ENCODE measurements at places on chromosomes 4 and X. TPM values are rescaled to one million over a fixed set of nuclear protein-coding genes. Genes with fewer than 3 reads are reported as not detected.

DNA sequence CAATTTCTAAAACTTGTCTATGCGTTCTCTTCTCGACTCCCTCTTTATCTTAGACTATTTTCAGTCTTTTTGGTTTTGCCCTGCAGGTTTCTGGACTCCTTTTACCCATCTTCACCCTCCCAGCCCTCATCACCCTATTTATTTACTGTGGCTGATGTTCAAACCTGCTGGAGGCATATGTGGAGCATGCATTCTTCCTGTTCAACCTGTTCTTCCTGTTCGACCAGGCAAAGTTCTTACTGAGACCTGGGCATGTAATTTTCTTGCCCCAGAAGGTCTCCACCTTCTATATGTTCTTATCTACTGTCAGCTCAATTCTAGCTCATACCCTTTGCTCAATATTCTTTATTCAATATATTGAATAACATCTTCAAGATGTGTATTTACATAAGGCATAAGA is 69.4 kb upstream of the AGA start:
- DNase-seq: no peak
- no peaks in the 10 kb centered on the region for H3K36me3 ChIP-seq
- H3K27ac ChIP-seq: no peak overlapping the region
- no peaks in the 10 kb centered on the region for H3K4me1 ChIP-seq

GRCh38 chr4:79823148-79823763 is 249.8 kb downstream of the ANTXR2 start:
- H3K36me3 ChIP-seq: no peaks in the 10 kb centered on the region
- H3K27me3 ChIP-seq: no peaks in the 10 kb centered on the region
- no peak overlapping the region for H3K4me3 ChIP-seq
- H3K27ac ChIP-seq: no peak overlapping the region

DNA sequence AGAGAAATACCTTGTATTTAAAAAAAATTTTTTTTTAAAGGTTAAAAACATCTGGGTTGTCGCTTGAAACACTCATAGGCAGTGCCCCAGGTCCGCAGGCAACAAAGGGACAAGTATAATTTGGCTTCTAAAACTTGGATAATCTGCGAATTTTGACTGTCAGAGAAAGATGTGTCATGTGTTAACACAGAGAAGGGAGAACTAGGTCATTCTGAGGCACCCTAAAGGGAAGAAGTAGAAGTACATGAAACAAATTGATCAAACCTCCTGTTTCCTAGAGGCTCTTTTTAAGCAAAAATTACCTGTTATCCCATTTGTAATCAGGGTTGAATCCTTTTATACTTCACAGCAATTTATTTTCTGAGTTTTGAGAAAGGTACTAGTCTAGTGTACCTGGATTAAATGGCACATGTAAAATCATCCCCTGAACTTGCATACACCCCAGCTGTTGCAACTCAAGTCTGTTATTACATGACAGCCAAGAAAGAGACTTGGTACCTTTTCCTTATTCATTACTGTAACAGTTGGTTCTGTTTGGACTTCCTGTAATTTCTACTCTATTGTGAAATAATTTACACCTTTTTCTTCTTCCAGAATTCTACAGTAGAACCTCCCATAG is 1.7 kb downstream of the SRD5A3 start:
- no peak for DNase-seq
- no peak overlapping the region for H3K4me3 ChIP-seq
- peak overlapping the region; percentile 99 for H3K27ac ChIP-seq
- H3K27me3 ChIP-seq: no peaks in the 10 kb centered on the region
- H3K4me1 ChIP-seq: peaks cover 15% of the 10 kb centered on the region

GRCh38 chrX:46953137-46953527 is 40.9 kb downstream of the JADE3 start:
- no peak overlapping the region for H3K4me3 ChIP-seq
- H3K27ac ChIP-seq: no peak overlapping the region
- no peaks in the 10 kb centered on the region for H3K4me1 ChIP-seq
- H3K27me3 ChIP-seq: no peaks in the 10 kb centered on the region
- DNase-seq: no peak

GRCh38 chrX:16076834-16077233 is 46.5 kb upstream of the GRPR start:
- no peak overlapping the region for H3K4me3 ChIP-seq
- no peaks in the 10 kb centered on the region for H3K4me1 ChIP-seq
- H3K36me3 ChIP-seq: no peaks in the 10 kb centered on the region
- no peaks in the 10 kb centered on the region for H3K27me3 ChIP-seq

DNA sequence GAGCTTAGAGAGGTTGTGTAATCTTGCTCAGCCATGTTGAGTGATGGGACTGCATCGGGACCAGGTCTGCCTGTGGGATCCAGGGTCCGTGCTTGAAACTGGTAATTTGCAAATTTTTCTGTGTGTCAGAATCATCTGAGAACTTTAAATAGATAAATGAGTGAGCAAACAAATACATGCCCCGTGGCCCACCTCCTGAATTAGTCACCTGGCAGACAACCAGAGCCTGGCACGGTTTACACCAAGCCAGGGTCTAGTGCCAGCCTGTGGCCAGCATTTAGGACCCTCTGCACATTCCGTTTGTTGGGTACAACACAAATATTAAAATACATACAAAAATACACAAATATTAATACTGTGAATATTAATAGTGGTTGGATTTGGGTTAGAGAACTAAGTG is 90.6 kb upstream of the STOX2 start:
- no peaks in the 10 kb centered on the region for H3K36me3 ChIP-seq
- H3K27ac ChIP-seq: no peak overlapping the region
- no peaks in the 10 kb centered on the region for H3K4me1 ChIP-seq
- no peaks in the 10 kb centered on the region for H3K27me3 ChIP-seq
- H3K4me3 ChIP-seq: no peak overlapping the region

- no peaks in the 10 kb centered on the region for H3K36me3 ChIP-seq
- peaks cover 15% of the 10 kb centered on the region for H3K4me1 ChIP-seq
- no peaks in the 10 kb centered on the region for H3K27me3 ChIP-seq
- H3K27ac ChIP-seq: no peak overlapping the region
Measured at GRCh38 chr4:151797131-151797530, 36.3 kb upstream of the GATB start.

DNA sequence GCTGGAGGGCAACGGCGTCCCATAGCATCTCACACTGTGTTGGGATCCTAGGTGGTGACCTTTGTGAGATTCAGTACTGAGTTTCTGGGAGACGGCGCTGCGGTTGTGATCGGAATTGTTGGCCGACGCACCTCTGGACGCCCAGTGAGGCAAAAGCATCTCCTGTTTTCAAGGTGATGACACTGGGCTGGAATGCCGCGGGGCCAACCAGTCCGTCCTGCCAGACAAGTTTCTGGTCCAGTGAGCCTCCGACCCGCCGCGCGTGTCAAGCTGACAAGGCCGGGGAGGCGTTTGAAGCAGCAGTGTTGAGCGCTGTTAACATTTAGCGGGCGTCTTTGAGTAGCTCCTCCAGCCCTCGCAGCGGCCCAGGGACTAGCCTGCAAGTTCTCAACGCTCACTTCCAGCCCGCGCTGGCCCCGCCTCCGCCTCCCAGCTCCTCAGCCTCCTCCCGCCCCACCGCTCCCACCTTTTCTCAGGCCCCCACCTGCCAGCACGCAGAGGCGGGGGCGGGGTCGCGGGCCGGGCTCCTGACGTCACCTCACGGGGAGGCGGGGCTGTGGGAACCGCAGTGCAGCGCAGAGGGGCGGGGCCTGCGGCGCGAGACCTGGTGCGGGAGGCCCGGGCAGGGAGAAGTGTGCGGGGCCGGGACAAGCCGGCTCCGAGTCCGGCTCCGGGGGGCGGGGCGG is 482 bp upstream of the CDS1 start:
- H3K27me3 ChIP-seq: peaks cover 51% of the 10 kb centered on the region
- H3K4me1 ChIP-seq: peaks cover 15% of the 10 kb centered on the region
- peak; percentile 74 for DNase-seq
- peak overlapping the region; percentile 38 for H3K27ac ChIP-seq

GRCh38 chr4:140893939-140894338 is 137.8 kb upstream of the TBC1D9 start:
- no peak for DNase-seq
- no peak overlapping the region for H3K27ac ChIP-seq
- H3K4me1 ChIP-seq: peaks cover 12% of the 10 kb centered on the region

GRCh38 chr4:5753366-5753765 is 42.4 kb downstream of the EVC start:
- H3K4me1 ChIP-seq: peaks cover under 1% of the 10 kb centered on the region
- H3K27ac ChIP-seq: no peak overlapping the region
- peaks cover 52% of the 10 kb centered on the region for H3K36me3 ChIP-seq
- DNase-seq: no peak

- peak overlapping the region; percentile 59 for H3K27ac ChIP-seq
- H3K4me1 ChIP-seq: no peaks in the 10 kb centered on the region
- no peak for DNase-seq
- H3K4me3 ChIP-seq: no peak overlapping the region
- H3K27me3 ChIP-seq: no peaks in the 10 kb centered on the region
Measured at GRCh38 chrX:15815779-15816437, 25.6 kb downstream of the ZRSR2 start.

DNA sequence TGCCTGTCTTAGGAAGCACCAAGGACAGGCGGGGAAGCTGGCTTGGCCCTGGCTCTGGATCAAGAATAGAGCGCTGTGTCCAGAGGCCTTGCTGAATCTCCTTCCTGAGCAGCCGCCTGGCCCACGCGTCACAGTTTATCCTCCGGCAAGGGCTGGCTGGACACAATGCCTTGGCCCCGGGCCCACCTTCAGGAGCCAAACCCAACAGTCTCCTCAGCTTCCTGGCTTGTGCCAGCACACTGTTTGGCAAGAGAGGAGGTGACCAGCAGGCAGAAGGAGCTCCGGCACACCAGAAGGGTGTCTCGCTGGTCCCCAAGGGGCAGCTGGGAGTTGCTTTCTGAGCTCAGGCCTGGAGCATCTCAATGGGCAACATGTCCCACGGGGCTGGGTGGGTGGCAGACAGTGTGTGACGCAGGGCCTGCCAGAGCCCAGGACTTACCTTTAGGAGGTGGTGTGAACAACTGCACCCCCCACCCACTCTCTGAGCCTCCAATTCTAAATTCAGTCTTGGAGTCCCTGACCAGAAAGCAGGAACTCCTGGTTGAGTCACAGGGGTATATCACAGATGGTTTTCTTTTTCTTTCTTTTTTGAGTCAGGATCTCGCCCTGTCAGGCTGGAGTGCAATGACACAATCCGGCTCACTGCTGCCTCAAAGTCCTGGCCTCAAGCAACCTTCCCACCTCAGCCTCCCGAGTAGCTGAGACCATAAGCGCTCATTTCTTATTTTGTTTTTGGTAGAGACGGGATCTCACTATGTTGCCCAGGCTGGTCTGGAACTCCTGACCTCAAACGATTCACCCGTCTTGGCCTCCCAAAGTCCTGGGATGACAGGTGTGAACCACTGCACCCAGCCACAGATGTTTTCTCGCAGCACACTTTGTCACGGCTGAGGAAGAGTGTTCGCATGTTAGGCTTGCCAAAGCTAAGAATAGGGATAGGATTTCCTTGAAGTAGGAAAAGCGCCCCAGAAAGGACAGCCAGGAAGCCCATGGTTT is 361.2 kb downstream of the BCOR start:
- H3K4me3 ChIP-seq: no peak overlapping the region
- H3K36me3 ChIP-seq: no peaks in the 10 kb centered on the region
- H3K27ac ChIP-seq: peak overlapping the region; percentile 40
- peak; percentile 86 for DNase-seq
- H3K4me1 ChIP-seq: peaks cover 18% of the 10 kb centered on the region
- H3K27me3 ChIP-seq: no peaks in the 10 kb centered on the region

GRCh38 chr4:52979821-52980590 is 117.9 kb downstream of the RASL11B start:
- no peaks in the 10 kb centered on the region for H3K36me3 ChIP-seq
- no peak for DNase-seq
- no peaks in the 10 kb centered on the region for H3K27me3 ChIP-seq
- no peak overlapping the region for H3K4me3 ChIP-seq
- H3K4me1 ChIP-seq: peaks cover 20% of the 10 kb centered on the region

GRCh38 chr4:39526765-39527295 is 409 bp downstream of the UGDH start:
- H3K36me3 ChIP-seq: peaks cover 11% of the 10 kb centered on the region
- H3K27me3 ChIP-seq: no peaks in the 10 kb centered on the region
- DNase-seq: peak; percentile 30
- peak overlapping the region; percentile 65 for H3K27ac ChIP-seq

- no peak for DNase-seq
- no peak overlapping the region for H3K27ac ChIP-seq
- H3K4me3 ChIP-seq: no peak overlapping the region
Measured at GRCh38 chr4:62482355-62482754, 1282.2 kb downstream of the ADGRL3 start.

DNA sequence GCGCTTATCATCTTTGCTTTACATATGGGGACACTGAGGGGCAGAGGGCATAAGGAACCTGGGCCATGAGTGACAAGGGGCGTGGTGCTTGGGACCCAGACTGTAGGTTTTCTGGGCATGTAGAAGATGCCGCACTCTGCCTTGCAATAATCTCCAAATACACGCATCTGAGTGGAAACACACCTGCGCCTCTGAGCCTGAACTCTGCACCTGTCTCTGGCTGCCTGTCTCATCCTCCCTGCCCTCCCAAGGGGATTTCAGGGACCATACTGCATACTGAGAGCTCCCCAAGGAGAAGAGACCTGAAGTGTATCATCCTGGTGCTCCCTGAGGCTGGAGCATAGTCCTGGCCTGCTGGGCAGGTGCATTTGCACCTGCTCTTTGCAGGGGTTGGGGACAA is 34.7 kb upstream of the ASMTL start:
- H3K4me1 ChIP-seq: peaks cover 22% of the 10 kb centered on the region
- no peak overlapping the region for H3K4me3 ChIP-seq
- peaks cover 6% of the 10 kb centered on the region for H3K27me3 ChIP-seq
- H3K27ac ChIP-seq: peak overlapping the region; percentile 73
- no peak for DNase-seq
- H3K36me3 ChIP-seq: no peaks in the 10 kb centered on the region

DNA sequence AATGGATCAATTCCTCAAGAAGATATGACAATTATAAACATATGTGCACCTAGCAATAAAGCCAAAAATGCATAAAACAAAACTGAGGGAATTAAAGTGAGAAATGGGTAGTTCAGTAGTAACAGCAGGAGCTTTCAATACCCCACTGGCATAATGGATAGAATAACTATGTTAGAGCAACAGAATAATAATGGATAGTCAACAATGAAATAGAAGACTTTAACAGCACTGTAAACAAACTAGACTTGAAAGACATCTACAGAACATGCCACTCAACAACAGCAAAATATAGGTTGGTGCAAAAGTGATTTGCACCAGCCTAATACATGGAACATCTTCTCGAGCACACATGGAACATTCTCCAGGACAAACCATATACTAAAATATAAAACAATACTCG is 20.0 kb upstream of the MBNL3 start:
- peaks cover 87% of the 10 kb centered on the region for H3K27me3 ChIP-seq
- no peak overlapping the region for H3K27ac ChIP-seq
- H3K4me3 ChIP-seq: no peak overlapping the region
- H3K4me1 ChIP-seq: no peaks in the 10 kb centered on the region

- H3K4me3 ChIP-seq: no peak overlapping the region
- no peaks in the 10 kb centered on the region for H3K36me3 ChIP-seq
- no peaks in the 10 kb centered on the region for H3K27me3 ChIP-seq
- no peaks in the 10 kb centered on the region for H3K4me1 ChIP-seq
- no peak overlapping the region for H3K27ac ChIP-seq
- no peak for DNase-seq
Measured at GRCh38 chr4:141580523-141580922, 55.9 kb upstream of the IL15 start.

The IBSP gene
- not detected for total RNA-seq

The YY2 gene
- total RNA-seq: 0.47 TPM

The DUSP21 gene
- total RNA-seq: not detected

The LDB2 gene
- 43.3 TPM for total RNA-seq

The PCDH19 gene
- total RNA-seq: 1.8 TPM

The SPACA5 gene
- total RNA-seq: not detected

The C4orf50 gene
- total RNA-seq: 0.05 TPM

The GPR119 gene
- total RNA-seq: not detected

The LEF1 gene
- 0.62 TPM for total RNA-seq
